ENCODE measurements at places on chromosomes 16 and 17.

- DNase-seq: no peak
Observed at GRCh38 chr17:82902972-82903874, 63.4 kb upstream of the ZNF750 start.

GRCh38 chr17:10758062-10758461, 28.2 kb upstream of the TMEM220 start:
- no peak for DNase-seq

DNA sequence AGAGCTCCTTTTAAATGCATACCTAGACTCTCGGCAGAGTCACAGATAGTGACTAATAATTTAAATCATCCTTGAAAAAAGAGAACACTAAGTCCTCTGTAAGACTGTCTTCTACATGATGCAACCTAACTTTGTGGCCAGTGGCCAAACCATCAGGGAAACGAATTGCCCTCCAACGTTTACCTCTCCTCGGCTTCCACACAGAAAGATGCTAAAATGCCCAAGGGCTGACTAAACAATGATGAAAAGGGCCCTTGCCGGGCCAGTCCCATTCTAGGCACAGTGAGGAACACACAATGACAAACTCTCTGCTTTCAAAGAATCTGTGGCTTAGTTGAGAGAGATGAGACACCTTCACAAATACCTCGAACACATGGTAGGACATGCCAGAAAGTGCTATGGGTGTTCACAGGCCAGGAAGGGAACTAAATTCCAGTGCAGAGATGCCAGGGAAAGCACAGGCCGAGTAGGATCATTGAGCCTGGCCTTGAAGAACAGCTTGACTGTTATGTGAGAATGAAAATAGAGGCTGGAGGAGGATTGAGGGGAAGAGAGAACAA, 35.3 kb upstream of the PITPNM3 start:
- DNase-seq: no peak

DNA sequence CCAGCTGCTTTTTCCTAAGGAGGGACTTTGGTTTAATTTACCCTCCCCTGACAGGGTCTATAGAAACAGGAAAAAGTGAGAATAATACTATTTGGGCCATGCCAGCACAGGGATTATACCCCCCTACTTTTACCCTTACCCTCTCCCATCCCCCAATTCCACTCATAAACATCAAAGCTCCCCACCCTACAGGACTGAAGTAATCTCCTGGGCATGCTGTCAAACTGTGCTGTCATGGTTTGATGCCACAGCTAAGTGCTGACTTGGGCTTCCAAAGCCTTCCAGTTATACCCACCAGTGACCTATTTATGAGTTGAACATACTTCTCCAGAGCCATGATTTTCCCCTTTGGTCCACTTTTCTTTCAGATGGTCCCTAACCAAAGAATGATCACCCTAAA, 12.8 kb downstream of the PHF12 start:
- DNase-seq: no peak

DNA sequence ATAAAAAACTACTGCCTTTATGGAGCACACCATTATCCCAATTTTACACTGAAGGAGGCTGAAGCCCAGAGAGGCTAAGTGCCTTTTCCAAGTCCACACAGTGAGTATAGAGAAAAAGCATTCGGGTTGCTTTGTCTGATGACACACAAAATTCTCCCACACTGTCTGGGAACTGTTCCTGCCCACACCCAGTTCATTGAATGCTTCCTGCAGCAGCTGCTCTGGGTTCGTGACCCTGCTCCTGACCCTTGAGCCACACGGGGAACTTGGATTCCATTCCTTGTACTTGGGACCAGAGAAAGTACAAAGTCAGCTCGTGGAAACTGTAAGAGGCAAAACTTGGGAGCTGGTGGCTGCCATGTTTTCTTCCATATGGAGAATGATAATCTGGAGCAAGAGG, 57.9 kb downstream of the AKAP1 start:
- no peak for DNase-seq

DNA sequence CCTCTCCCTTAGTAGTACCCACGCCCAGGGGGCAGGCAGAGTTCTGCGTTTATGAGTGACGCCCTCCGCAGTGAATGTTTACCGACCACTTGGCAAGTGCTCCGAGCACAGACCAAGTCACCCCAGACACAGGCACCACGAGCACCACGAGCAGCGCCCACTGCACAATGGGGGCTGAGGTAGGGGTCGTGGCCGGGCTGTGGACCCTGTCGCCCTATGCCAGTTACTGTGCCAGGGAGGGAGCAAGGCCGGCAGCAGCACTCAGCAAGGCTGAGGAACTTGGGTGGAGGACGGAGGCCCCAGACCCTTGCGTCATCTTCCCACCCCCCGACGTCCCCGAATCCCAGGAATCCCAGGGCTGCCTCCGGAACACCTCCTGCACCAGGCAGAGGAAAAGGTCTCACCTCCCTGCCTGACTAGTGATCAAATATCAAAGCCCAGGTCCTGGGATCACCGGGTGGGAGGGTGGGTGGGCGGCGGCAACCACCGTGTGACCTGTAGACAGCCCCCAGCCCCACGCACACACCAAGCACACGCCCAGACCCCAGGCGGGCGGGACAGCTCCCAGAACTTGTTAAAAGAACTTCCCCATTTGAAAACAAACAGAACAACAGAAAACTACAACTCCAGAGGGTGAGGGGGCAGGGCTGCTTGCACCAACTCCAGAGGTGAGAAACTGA, 5.4 kb downstream of the VASN start:
- no peak for DNase-seq

- DNase-seq: no peak
Observed at GRCh38 chr17:8701754-8702153, 42.9 kb downstream of the CCDC42 start.

- no peak for DNase-seq
Observed at GRCh38 chr17:67202503-67202902, 42.5 kb downstream of the HELZ start.

DNA sequence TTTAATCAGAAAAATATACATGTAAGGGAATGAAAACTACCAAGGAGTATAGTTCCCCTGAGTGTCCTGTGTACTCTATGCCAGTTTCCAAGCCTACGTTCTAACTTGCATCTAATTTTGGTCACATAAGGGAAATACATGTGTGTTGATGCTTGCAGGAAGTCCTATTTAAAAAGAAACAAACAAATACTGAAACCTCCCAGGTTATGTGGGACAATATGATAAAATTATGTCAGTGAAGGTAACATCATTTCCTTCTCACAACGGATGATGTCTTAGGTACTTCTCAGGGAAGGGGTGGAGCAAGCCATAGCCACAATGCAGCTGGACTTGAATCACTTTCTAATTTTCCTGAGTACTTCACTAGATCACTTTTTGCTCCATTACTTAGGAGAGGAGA, 115.9 kb downstream of the ZFHX3 start:
- no peak for DNase-seq

DNA sequence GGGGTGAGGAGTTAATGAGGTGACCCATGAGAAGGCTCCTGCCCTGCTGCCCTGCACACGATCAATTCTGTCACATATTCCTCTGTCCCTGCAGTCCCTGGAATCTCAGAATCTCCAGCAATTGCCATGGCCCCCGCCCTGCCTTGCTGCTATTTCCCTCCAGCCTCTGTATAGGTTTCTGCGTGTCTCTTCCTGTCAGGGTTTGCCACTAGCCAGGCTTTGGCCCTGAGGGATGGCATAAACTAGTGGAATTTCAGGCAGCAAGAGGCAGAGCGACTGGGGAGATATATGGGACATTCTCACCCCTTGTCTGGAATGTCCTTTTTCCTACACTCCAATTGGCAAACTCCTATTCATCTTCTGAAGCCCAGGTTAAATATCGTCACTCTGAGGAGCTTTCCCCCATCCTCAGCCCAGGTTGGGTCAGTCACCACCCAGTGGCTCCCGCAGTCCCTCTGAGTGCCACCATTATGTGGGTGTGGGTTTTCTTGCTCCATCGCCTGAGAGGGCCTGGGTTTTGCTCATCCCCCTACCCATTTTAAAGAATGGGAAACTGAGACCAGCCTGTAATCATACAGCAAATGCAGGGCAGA, 15.5 kb upstream of the NATD1 start:
- DNase-seq: no peak
